ENCODE measurements at places on chromosomes 12 and 14.

- DNase-seq = no peak
Measured at GRCh38 chr14:99554184-99554583, 49.8 kb downstream of the CCDC85C start.

- DNase-seq = no peak
Measured at GRCh38 chr12:20486233-20486632, 117.9 kb downstream of the PDE3A start.

DNA sequence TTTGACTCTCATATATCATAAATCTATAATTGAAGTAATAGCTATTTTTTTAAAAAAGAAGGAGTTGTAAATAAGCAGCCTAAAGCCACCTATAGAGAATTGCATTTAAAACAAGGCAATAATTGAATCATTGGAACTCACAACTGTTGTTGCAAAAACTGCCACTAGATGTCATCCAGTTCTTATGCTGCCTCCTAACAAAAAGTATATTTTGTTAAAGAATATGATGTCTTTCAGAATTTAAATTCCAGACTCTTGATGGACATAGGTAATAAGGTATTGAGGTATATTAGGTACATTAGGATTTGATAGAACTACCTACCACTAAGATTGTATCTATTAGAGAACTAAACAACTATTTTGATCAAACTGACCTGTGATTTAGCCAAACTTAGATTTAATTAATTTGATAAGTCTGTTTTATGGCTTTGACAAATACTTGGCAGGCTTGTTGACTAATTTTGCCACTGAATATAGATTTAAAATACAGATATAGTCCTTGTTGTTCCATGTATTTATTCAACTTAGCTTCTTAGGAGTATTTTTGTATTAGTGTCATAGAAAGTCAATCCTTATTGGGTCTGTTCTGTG, 401.4 kb downstream of the RPL10L start:
- no peak for DNase-seq

GRCh38 chr12:47992776-47993175, 11.5 kb downstream of the COL2A1 start:
- DNase-seq = no peak

- DNase-seq = no peak
Measured at GRCh38 chr12:47941871-47942613, 21.4 kb upstream of the TMEM106C start.

DNA sequence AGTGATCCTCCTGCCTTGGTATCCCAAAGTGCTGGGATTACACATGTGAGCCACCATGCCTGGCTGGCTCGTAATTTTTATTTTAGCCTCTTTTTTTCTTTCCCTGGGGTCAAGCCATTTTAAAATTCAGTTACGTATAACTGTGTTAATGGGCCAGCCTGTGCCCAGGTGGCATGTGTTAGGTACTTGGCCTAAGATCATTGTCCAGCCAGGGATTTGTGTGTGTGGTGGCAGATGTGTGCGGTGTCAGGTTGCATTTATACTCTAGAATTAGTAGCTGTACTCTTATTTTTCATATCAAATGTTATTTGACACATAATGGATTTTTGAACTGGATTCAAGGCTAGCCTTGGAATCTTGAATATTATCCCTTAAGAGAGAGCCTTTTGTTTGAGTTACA, 69.3 kb downstream of the FBXO34 start:
- no peak for DNase-seq

GRCh38 chr12:117522559-117522958, 161.1 kb upstream of the NOS1 start:
- DNase-seq = no peak

GRCh38 chr14:102464006-102464405, 45.6 kb downstream of the ANKRD9 start:
- DNase-seq = no peak

- DNase-seq = no peak
Measured at GRCh38 chr14:104678346-104678745, 11.1 kb upstream of the INF2 start.

DNA sequence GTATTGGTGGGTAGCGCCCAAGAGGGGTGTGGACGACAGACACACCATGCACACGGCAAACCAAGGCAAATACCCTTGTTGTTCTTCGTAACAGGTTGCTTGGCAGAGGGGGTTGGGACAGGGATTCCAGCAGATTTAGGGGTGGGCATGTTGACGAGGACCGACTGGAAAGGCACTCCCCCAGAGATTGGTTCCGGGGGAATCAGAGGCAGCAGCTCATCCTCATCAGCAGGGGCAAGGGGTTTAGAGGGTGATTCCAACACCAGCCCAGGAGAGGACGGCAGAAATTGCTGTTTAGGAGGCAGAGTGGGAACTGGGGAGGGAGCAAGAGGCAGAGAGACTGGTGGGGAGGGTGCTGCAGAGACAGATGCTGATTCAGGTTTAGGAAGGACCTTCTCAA, 9.3 kb downstream of the NACA start:
- no peak for DNase-seq

Measured in substantia nigra (tissue), 51 donors.